Muscle of back (tissue), 13 donors: ENCODE measurements at places on chromosomes 1 and 21. TPM values are rescaled to one million over a fixed set of nuclear protein-coding genes. Genes with fewer than 3 reads are reported as not detected.

The RPTN gene
- not detected for polyA plus RNA-seq

The HIVEP3 gene
- 2.4 TPM for polyA plus RNA-seq

The FCGR3A gene
- 2.2 TPM for polyA plus RNA-seq

- DNase-seq: peak; percentile 7
These were observed 44.5 kb downstream of the SLC22A15 start for GRCh38 chr1:116020668-116021272.

The ROR1 gene
- 15.1 TPM for polyA plus RNA-seq

- no peak for DNase-seq
These were observed 2.3 kb upstream of the HMGCS2 start for GRCh38 chr1:119771016-119771415.

DNA sequence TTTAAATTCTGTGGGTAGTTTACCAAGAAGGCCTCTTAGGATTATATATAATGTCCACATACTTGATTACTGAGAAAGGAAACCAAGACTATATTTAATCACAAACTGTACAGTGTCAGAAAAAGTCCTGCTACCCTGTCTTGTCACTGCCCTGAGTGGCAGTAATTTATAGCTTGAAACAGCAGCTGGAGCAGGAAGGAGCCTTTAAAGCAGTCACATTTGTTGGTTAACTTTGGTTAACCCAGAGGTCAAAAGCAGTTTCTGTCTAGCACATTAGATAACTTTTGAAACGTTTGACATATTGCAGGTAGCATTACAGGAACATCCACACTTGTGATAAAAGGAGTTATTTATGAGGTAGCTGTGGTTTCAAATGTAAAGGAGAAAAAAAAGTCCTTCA lies 161.7 kb downstream of the ROR1 start:
- no peak for DNase-seq

The KLF17 gene
- not detected for polyA plus RNA-seq

DNA sequence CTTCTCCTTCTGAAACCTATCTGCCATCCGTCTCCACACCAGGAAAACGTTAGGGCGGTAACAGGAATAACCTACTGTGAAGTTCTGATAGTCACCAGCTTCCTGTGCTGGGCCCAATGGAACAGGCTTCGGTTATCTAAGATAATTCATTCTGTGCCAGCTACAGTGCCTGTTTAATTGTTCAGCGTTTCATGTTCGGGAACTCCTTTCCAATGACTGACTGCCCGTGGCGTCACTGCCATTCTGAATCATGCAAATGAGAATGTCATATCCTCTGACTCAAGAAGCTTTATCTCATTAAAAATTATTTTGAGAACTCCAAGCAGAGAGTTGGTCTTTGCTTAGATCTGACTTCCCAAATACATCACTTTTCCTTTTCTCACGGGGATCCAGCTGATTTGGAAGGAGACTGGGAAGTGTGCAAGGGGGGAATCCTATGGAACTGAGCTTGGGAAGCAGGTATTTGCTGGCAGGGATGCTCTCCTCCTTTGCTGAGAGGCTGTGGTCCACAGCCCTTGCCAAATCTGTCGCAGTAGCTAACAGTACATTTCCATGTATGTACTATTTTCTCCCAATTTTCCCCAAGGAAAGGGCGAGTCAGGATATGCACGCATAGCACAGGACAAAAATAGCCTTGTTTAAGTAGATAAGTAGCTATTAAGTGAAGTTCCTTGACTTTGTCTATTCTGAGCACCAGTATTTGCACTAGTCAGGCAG lies 358.7 kb downstream of the LTN1 start:
- peak; percentile 37 for DNase-seq

DNA sequence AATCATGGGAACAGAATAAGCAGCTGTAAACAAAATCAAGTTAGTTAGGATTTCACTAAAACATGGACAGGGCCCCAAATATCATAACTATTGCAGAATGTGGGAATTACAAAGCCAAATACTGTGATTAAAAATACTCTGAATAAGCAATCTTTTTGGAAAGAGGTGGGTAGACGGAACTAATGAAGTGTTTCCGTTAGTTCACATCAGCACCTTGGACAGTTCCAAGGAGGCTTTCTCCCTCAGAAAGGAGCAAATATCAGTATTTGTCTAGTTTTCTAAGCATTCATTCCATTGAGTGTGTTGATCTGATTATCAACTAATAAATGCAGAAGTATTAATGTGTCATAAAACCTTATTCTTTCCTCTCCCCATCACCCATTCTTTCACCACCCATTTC lies 97.4 kb downstream of the FAM78B start:
- no peak for DNase-seq

DNA sequence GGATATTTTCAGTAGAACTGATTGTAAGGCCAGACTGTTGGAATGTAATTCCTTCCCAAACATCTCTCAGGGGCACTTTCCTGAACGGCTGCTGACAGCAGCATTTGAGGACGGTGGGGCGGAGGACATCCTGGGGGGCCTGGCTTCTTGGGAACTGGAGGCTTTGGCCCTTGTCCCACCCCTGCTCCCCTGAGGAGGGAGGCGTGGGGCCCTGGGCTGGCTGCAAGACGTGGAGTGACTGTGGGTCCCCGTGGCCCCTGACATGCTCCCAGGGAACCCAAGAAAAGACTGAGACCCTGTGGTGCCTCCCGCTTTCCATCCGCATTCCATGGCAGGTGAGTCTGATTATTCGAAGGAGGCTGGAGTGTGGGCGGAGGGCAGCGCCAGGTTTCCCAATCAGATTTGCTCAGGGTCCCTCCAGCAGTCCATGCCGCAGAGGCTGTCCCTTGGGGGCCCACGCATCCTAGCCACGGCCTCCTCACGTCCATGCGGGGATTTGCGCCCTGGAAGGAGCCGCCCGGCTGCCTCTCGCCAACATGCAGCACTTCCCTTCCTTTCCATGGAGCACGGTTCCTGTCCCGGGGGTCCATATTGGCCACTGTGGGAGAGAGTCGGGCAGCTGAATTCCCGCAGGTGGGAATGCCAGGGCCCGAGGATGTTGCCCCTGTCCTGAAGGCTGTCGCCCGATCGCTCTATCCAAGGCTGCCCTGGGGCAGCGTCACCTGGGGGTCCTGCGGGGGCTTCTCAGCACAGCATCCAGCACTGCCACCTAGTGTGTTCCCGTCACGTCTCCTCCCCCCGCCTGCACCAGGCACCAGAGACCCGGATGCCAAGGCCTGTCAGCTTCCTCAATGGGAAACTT lies 69.0 kb downstream of the FAAP20 start:
- DNase-seq: no peak

DNA sequence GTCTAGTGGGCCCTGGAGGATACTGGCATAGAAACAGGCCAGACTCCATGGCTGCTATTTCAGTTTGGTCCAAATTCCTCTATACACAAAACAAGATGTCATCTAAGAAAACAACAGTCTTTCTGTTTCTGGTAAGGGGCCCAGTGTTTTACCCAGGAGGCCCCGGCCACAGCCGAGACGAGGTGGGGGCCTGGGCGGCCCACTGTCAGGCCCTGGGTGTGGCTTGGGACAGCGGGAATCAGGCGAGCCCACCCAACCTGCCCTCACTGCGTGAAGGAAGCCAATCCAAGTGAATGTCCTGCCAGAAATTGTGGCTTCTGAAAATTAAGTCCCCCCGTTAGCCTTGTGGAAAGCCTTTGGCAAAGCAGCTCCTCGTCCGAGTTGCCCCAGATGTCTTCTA lies 31.2 kb upstream of the GPR153 start:
- DNase-seq: peak; percentile 75

The UBR4 gene
- 64.0 TPM for polyA plus RNA-seq

The CDK18 gene
- polyA plus RNA-seq: 11.7 TPM

GRCh38 chr1:181443231-181443853 lies 40.0 kb upstream of the CACNA1E start:
- no peak for DNase-seq

DNA sequence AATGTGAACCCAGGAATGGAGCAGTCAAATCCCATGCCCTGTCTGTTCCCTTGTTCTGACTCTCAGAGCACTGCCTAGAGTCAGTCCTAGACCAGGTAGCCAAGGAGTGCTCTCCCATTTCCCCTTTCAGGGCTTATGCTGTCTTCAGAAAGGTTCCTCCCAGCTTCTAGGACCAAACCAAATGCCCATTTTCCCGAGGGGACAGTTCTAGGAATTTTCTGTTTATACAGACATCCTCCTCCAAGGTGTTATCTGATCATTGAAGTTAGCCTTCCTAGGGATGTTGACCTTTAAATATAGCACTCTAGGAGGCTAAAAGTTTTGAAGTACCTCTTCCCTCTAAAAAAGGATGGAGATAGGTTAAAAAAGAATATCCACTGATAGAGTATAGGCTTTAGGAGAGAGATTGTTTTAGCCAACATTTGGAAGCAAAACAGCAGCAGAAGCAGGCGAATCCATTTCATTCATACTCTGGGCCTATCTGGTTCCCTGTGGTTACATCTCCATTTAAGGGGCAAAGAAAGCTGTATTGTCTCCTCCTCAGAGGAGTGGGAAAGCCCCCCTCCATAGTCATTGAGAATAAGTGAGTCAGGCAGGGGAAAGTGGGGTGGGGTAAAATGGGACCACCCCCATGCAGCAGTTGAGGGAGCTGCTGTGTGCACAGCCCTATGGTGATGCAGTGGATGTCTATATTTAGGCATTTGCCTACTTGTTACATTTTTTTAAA lies 126.5 kb downstream of the SPATA46 start:
- DNase-seq: no peak

DNA sequence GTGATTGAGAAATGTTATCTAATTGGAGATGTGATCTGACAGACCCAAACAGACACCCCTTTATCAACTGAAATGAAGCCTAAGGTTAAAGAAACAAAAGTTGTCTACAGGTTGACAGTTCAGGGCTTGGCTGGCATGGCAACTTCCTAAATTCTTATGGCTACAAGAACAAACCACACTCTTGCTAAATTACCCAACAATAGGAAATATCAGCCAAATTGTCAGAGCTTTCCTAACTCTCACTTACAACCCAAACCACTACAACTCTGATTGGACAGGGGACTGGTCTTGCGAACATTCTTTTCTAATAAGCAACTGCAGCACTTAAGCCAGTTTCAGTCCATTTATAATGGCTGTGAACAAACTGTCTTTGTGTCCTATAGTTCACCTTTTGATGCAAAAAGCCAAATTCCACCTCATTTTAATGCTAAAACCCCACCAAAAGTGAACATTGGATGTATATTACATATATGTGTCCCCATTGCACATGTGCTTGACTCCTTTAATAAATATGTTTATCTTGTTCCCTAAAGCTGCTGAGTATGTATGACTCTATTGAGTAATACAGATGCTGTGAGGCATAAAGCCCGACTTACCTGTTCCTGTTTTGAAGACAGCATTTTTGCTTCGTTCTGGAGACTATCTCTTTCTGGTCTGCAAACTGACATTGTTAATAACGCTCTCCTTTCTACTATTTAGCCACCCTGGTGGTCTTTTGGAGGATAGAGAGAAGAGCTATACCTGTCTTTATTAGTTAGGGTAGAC lies 101.3 kb upstream of the HMCN1 start:
- no peak for DNase-seq

The TTC34 gene
- 0.17 TPM for polyA plus RNA-seq

GRCh38 chr1:18111605-18112297 lies 4.2 kb downstream of the IGSF21 start:
- no peak for DNase-seq

The UBL4B gene
- polyA plus RNA-seq: not detected

DNA sequence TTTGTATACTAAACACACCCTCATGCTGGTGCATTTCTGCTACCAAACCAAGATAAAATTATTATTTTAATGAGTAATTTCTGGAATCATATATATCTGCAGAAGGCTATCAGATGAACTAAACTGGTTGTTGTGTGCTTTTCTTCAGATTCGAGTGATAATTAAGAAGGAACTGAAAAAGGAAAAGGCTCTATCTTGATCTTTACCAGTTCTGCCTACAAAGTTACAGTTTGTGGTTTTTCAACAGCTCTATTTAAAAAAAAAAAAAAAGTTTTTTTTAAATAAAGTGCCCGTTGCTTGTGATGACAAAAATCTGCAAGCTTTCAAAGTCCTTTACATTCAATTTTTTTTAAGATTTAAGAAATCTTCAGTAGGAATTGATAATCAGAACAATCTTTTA lies 13.6 kb downstream of the DENND1B start:
- no peak for DNase-seq

GRCh38 chr1:66729119-66729518 lies 23.1 kb upstream of the DYNLT5 start:
- DNase-seq: no peak

DNA sequence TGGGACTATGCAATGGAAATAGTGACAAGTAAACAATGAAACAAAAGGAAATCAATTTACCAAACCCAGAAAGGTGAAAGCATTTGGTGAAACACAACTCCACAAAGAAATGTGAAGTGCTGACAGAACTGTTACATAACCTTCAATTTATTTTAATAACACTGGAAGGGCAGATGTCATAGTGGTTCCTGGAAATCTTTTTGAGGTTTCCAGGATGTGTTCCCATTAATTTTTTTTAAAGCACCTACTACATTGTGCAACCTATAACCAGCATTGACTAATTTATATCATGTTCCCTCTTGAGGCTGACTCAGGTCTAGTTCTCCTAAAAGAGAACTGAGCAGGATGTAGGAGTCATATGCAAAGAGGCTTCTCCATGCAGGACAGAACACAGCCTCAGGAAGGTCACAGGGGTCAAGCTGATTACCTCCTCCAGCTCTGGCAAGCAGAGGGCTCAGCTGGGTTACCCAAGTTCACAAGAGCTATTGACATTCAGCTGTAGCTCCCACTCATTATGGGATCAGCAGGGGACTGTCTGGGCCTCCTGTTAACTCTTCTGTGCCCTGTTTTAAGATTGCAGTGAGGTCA lies 157.1 kb upstream of the NRIP1 start:
- peak; percentile 20 for DNase-seq

The NIPAL3 gene
- 4.2 TPM for polyA plus RNA-seq

GRCh38 chr21:36909423-36909822 lies 57.0 kb downstream of the HLCS start:
- no peak for DNase-seq

- no peak for DNase-seq
These were observed 14.8 kb upstream of the WASF2 start for GRCh38 chr1:27504588-27505419.

DNA sequence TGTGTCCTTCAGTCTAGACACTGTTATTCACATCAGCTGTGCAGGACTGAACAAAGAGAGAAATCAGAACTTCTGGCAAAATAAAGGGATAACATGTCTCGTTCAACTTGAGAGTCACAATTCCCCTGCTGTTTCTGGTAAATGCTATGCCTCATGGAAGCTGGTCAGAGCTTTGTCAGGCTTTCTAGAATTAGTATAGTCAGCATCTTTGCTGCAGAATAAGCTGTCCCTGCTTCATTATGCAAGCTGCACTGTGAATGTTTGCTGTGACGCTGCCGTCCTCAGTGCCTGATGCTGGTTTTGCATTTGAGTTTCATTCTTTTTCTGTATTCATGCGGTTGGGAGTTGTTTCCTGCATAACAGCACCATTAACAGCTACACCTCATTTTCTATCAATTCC lies 96.4 kb upstream of the KCNJ6 start:
- no peak for DNase-seq

DNA sequence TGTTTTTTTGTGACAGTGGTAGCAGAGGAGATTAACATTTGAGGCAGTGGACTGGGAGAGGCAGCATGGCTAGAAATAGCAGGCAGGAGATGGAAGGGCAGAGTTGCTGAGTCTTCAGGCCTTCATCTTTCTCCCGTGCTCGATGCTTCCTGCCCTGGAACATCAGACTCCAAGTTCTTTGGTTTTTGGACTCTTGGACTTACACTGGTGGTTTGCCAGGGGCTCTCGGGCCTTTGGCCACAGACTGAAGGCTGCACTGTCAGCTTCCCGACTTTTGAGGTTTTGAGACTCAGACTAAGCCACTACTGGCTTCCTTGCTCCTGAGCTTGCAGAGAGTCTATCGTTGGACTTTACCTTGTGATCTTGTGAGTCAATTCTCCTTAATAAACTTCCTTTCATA lies 24.2 kb upstream of the LEFTY2 start:
- no peak for DNase-seq

The PRAMEF7 gene
- not detected for polyA plus RNA-seq
